NCI-H345 (cell line): ENCODE measurements at places on chromosomes 1 and 21.

DNA sequence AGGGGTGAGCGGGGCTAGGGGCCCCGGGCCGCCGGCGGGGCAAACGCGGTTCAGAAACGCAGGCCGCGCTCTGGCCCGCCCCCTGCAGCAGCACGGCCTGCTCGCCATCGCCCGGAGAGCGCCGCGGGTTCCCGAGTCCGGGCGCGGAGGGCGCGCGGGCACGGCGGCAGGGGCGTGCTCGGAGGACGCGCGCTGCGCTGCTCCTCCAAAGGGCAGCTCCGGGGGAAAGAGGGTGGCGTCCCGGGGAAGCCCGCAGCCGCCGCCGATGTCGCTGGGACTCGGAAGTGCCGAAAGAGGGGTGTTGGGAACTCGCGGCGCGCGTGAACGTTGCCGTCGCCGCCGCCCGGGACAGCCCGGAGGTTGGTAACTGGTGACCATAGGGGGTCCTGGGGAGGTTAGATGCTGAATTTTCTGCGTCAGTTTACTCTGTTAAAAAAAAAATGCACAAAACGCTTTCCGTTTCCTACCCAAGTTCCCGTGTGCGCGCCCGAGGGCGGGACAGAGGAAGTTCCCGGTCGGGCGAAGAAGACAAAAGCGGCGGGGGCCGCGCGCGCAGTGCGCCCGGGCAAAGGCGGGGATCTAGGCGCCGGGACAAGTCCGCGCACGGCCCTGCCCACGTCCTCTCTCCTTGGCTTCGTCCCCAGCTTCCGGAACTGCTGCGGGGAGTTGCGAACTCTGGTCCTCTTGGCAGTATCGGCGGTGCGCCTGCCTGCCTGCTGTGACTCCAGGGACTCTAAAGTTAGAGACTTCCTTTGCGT is at the start of gene HHAT:
Gene HHAT (plus strand): TSS at position 157 of the 758 bp plus-strand sequence. CDS start 20,074 bp downstream, outside the sequence.
- DNase-seq: peak; percentile 69

DNA sequence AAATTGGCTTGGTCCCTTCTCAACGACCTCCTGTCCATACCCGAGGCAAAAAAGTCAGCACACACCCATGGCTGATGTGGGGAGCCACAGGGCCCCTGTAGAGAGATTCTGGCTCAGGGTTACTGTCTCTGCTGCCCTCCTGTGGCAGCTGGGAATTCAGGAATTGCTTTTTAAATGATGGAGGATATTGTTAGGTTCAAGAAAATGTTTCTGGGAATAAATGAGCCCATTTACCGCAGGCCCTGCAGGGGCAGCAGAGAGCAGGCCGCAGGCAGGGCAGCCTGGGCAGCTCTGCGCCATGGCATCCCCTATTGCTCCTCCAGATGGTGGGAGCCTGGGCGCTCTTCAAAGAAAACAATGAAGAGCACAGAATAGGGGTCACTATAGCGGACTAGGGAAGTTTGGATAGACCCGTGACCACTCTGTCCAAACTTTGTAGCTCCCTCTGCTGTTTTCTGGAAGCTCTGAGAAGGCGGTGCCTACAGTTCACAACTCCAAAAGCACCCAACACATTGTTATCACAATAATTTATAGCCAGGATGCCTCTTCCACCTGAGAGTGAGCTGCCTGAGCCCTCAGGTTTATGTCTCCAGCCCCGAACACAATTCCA is 201.1 kb downstream of the BACH1 start:
- no peak for DNase-seq

DNA sequence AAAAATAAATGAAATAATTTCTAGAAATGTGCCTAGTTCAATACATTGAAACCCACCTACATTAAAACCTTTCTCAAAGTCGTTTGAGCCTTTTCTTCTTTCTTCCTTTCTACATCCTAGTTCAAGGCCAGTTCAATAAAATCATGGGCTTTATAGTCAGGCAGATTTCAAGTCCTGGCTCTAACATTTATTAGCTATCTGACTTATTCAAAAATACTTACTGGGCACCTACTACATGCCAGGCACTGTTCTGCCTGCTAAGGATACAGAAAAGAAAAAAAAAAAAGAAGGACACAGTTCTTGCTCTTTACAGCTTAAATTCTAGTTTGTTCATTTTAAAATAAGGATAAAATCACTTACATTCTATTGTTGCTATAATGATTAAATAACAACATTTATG is 134.2 kb upstream of the FGGY start:
- no peak for DNase-seq

DNA sequence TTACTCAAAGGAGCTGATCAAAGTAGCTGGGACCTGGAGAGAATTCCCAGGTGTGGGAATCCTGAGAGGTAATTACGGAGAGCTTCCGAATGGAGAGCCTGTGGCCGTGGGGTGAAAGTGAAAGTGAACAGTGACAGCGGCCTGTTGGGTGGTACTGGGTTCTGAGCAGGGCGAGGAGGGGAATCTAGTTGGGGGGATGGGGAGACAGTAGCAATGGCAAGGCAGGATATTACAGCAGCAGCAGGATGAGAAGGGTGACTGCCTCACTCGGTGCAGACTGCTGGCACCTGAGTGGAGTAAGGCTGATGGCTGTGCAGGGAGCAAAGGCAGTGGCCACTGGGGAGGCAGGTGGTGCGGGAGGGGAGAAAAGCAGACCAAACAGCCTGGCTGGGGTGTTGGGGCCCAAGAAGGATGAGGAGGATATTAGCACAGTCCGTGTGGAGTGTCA is 70.3 kb upstream of the PRDX6 start:
- DNase-seq: no peak

- DNase-seq: no peak
Measured at GRCh38 chr1:156882543-156882942, 11.0 kb upstream of the PEAR1 start.

DNA sequence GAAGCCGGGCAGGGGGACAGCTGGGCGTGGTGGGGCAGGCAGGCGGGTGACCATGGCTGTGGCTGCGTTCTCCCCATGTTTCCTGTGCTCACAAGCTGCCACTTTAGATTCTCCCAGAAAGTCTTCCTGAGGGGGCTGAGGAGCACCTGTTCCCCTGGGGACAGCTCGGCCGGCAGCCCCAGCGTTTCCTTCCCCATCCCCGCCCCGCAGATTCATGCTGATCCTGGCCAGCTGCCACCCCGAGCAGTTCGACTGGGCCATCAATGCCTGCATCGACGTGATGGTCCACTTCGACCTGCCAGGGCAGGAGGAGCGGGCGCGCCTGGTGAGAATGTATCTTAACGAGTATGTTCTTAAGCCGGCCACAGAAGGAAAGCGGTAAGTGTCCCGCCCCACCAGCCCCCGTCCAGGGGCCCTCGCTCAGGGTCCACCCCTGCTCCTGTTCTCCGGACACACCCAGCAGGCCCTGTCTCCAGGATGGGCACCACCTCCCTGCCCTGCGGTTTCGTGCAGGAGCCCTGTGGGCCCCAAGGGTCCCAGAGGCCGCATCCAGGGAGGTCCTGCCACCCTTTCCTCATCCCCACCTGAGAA is 10.9 kb upstream of the ATAD3B start:
- no peak for DNase-seq

GRCh38 chr1:95197616-95198252 is 36.3 kb upstream of the RWDD3 start:
- DNase-seq: no peak

DNA sequence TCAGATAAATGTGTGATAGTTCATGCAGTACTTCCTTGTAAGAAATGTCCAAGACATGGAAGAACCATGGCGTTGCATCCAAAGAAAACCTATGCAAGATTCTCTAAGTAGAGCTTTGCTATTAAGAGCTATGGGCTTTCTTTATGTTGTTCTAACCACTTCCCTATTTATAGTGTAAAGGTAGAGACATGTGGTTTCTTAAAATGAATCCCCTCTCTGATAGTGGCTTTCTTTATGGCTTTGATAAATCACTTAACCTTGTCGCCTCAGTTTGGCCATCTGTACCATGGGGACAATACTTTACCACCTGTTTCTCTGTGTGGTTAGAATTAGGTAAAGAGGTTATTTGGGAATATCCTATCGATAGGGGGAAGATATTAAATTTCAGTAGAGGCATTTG is 305.5 kb downstream of the NFIA start:
- DNase-seq: no peak

DNA sequence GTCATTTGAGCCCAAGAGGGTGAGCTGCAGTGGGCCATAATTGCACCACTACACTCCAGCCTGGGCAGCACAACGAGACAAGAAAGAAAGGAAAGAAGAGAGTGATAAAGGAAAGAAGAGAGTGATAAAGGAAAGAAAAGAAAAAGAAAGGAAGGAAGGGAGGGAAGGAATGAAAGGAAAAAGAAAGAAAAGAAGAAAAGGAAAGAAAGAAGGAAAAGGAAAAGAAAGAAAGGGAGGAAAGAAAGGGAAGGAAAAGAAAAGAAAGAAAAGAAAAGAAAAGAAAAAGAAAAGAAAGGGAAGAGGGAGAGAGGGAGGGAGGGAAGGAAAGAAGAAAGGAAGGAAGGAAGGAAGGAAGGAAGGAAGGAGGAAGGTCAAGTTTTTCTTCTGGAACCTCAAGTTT is 17.5 kb downstream of the TRIT1 start:
- DNase-seq: no peak

- no peak for DNase-seq
Measured at GRCh38 chr1:81228926-81229325, 571.8 kb upstream of the ADGRL2 start.

GRCh38 chr1:185850366-185850765 is 116.2 kb downstream of the HMCN1 start:
- no peak for DNase-seq

DNA sequence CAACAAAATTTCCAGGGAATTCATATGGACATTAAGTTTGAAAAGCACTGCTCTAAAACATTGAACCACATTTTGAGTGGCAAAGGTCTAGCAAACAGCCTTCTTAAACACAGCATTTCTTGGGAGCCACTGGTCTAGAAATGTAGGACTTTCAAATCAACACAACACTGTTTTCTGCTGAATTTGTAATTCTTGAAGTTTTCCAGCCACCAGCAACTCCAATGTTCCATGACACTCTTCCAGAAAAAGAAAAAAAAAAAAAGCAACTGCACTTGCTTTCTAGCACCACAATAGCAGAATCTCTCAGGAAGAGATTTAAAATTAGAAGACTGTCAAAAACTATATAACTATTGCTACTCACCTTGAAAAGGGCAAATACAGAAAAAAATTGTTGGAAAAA is 4.5 kb downstream of the SYDE2 start:
- no peak for DNase-seq

DNA sequence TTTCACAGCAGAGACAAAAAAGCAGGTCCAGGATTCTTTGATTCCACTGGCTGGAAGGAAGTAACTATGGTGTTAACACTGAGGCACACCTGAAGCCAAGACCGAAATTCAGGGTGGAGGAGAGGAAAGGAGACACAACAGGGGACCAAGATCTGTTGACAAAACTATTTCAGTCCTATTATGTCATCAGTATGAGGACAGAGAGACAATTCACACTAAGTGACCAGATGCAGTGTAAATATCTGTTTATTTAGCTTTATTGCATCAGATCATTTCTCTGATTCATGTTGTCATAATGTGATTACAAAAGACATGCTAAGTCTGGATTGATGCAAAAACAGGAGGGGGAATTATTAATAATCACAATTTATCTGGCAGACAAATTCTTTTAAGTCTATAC is 118.8 kb downstream of the SIPA1L2 start:
- DNase-seq: peak; percentile 37

DNA sequence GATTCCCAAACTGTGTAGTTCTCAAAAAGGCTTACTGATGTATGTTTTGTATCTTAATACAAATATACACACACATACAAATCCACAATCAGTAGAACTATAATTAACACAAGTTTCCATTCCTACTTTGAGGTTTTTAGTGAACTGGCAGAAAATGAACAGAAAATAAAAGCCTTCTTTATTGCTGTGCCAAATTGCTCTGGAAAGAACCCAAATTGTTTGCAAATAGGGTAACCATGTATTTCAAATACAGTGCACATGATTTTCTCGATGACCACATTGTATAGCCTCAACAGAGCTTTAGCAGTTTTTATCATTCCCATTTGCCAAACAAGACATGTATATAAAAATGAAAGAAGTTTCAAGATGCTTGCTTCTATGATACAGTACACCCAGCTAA is 173.3 kb downstream of the COL24A1 start:
- no peak for DNase-seq

GRCh38 chr1:215344539-215344938 is 222.6 kb upstream of the KCTD3 start:
- DNase-seq: no peak

DNA sequence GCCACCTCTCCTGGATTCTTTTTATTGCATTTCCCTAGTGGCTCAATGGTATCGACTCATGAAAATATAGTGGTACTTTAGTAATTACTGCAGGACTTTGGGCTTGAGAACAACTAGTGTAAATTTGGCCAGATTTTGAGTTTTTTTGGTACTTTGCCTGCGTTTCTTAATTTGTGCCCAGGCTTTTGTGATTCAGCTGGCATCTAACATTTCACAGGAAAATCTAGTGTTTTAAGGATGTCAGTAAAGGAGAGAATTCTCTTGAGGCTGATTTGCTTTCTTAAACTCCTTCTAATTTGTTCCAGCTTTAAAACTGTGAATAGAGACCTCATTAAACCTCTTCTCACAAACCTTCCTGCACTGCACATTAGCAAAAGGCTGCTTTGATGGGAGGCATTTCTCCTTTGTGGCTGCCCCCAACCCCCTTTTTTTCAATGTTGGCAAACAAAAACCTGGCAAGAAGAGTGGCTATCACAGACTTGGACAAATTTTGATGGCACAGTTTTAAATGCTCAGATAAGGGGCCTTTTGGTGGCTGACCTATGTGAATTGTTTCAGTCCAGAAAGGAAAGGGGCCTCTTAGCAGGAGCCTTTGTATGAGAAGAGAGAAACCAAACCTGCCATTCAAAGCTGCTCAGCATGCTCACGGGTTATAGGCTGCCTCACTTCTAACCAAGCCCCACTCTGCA is 113.4 kb upstream of the RAVER2 start:
- DNase-seq: no peak

GRCh38 chr1:7536891-7537591 is 234.1 kb upstream of the VAMP3 start:
- peak; percentile 67 for DNase-seq

DNA sequence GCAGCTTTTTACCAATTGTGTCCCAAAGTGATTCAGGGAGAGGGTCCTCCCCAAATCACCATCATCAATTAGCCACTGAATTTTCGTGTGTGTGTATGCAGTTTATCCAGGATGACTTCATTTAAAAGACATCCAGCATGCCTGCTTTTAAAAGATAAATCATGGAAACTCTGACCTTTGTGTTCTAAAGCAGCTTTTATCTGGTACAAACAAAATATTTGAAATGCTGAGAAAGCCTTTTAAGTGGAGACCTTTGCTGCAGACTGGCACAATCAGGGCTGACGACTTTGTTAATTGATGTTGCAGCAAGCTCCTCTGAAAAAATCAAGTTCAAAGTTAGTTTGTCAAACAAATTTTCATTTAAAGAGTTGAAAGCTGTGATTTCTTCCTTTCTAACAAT is 104.7 kb downstream of the PCP4 start:
- no peak for DNase-seq

GRCh38 chr1:196677781-196678509 is 26.1 kb downstream of the CFH start:
- DNase-seq: no peak

GRCh38 chr21:45803618-45804340 is 160.3 kb downstream of the PCBP3 start:
- no peak for DNase-seq

GRCh38 chr1:152159144-152159543 is at the start of gene RPTN:
TSS of gene RPTN (minus strand) at chr1:152159228. CDS start at chr1:152157889, 1,339 bp downstream.
- no peak for DNase-seq

- DNase-seq: no peak
Measured at GRCh38 chr1:47986761-47987200, 10.4 kb downstream of the TRABD2B start.

- no peak for DNase-seq
Measured at GRCh38 chr1:7290971-7291970, 479.8 kb upstream of the VAMP3 start.

GRCh38 chr1:111887385-111887784 is 102.1 kb downstream of the KCND3 start:
- DNase-seq: no peak
